Brain pericyte (primary cell): ENCODE measurements at places on chromosomes 7 and 10.

DNA sequence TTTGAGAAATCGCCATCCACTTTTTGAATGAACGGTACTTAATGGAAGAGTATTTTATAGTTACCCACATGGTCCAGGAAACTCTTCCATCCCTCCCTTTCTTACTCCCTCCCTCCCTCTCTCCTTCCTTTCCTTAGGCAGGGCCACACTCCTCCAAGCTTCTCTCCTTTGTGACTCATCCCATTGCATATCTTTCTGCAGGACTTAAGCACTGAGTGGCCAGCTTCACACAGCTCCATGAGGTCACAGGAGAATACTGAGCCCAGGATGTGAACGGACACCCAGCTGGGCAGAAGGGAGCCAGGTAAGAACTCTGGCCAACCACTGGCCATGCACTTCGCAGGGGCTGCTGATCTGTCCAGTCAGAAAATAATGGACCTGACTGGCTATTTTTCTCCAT is 189.7 kb upstream of the ADCY1 start:
- no peak for DNase-seq

DNA sequence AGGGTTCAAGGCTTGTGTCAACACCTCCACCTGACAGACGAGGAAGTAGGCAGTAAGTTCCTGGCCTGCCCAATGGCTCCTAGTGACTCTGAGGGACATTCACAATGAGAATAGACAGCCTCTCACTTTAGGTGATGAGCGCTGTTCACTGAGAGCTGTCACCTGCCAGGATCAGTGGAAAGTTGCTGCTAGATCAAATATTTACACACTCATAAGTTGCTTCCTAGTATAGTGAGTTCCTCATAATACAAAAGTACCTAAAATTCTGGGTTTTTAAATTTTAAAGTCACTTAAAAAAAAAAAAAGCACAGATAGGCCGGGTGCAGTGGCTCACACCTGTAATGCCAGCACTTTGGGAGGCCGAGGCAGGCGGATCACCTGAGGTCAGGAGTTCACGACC is 320.8 kb downstream of the PRPF18 start:
- no peak for DNase-seq

DNA sequence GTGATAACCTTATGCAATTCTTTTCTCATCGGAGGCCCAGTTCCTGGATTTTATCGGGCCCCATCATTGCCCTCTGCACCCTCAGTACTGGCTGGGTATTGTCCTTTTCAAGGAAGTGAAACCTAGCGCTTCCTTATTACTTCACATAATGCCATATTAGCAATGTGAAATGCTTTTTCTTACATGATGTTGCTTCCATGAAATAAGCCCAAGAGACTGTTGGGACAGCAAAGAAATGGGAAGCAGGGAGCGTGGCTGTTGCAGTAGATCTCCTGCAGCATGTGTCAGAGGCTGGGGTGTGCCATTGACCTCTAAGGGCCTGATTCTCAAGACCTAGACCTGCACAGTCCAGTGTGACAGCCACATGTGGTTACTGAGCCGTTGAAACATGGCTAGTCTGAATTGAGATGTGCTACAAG is 8.1 kb downstream of the CHN2 start:
- no peak for DNase-seq

GRCh38 chr7:156334636-156335035 is 305.9 kb upstream of the RNF32 start:
- DNase-seq = no peak

DNA sequence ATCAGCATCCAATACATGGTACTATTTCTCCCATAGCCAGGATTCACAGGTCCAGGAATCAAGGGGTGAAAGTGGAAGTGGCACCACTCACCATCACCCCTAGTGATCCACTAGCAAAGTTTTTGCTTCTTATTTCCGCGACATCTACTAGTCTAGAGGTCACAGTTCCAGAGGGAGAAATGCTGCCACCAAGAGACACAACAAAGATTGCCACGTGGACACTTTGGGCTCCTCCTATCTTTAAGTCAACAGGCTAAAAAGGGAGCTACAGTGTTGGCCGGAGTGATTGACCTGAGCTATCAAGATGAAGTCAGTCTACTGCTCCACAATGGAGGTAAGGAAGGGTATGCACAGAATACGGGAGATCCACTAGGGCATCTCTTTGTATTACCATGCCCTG is 178.2 kb downstream of the AKR1D1 start:
- no peak for DNase-seq

DNA sequence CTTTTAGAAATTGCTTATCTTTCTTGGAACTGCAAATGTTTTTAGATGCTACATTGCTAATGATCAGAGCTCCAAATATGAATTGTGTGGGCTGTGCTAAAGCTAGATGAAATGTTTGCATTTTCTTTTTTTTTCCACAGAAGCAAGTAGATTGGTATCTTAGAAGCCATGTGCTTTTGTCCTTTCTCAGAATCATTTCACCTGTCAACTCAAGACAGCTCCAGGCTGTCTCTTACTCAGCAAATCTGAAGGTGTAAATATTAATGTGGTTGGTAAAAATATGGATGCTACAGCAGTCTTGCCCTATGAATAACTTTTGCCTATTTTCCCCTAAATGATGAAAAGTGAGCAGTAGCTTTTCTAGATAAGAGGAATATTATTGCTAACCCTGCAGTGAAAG is 41.2 kb downstream of the AP3M1 start:
- DNase-seq = no peak

GRCh38 chr7:155071121-155071651 is 1.1 kb downstream of the HTR5A start:
- DNase-seq = no peak

DNA sequence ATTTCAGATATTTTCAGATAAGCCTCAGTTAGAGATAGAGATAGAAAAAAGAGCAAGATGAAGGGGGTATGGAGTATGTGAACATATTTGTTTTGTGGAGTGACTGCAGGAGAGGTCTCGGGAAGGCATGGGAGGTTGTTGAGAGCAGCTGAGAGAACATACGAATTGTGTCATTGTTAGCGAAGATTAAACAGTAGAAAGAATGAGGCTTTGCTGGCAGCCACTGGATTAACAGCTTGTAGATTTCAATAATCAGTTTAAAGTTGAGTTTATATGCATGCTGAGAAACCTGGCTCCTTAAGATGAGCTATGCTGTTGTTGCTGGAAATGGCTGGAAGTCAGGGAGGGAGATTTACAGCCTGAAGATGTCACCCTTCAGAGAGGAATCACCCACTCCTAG is 100.9 kb upstream of the SORCS3 start:
- no peak for DNase-seq

- DNase-seq = no peak
Measured at GRCh38 chr7:139393621-139394211, 34.0 kb downstream of the LUC7L2 start.

DNA sequence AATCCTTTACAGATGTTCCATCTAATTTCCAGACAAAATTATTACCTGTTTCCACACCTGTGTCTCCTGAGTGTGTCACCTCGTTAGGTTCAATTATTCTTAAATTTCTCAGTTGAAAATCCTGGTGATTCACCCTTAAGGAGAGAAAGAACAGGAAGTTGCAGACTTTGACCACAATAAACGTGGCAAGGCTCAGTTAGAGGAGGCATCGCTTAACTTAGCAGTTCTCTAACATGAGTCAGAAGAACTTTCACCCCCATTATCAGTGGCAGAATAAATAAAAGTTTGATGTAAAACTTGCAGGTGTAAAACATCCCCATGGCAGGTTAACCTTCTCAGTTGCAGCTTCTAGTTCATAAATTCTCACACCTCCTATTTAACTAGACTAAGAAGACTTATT is 8.3 kb downstream of the XPNPEP1 start:
- no peak for DNase-seq

DNA sequence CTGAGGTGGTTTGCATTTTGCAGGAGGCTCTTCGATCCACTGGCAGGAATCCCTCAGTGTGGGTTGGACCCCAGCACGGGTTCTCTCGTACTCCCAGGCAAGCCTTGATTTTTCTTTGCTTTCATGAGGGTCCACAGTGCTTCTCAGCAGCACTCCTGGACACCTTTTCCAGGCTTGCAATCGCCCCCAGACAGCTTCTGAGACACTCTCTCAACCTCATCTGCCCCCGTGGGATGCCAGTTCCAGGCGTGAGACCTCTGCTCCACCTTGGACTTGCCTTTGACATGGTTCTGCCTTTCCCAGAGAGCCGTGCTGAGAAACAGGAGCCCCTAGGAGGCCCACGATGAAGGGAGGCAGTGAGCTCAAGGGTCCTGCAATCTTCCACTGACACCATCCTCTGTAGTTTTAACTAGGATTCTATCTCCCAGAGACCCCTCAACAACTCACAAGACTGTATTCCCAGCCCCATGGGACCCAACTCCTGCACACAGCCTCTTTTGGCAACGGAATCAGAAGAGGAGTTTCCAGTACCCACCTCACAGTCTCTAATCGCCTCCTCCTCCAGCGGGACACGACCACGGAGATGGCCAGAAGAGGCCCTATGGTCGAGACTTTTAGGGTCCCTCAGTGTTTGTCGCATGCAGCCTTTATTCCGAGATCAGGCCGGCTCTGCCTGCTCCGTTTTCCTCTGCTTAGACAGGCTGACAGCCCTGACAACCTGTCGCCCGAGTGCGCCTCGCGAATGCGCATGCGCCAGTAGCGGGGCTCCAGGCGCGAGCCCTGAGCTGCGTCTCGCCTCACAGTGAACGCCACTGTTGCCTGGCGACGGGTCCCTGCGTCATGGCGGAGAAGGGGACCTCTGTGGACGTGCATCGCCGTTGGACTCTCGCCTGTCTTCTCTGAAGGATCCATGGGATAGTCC is 26.0 kb upstream of the ZNF273 start:
- no peak for DNase-seq

DNA sequence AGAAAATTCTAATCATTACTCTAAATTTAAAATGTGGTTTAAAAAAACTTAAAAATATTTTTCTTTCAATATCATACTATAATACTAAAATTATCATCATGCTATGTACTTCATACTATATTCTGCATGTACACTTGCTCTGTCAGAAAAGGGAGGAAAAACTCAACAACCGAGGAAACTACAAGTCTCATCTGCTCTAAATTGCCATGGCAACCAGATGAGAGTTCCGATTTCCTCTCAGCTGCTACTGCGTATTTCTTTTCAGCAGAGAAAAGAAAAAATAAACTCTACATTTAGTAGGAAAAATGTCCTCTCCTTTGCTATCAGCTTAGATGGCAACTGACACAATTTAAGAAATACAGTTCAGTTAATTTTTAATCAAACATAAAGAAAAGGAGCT is 178.9 kb downstream of the SRPK2 start:
- DNase-seq = no peak

DNA sequence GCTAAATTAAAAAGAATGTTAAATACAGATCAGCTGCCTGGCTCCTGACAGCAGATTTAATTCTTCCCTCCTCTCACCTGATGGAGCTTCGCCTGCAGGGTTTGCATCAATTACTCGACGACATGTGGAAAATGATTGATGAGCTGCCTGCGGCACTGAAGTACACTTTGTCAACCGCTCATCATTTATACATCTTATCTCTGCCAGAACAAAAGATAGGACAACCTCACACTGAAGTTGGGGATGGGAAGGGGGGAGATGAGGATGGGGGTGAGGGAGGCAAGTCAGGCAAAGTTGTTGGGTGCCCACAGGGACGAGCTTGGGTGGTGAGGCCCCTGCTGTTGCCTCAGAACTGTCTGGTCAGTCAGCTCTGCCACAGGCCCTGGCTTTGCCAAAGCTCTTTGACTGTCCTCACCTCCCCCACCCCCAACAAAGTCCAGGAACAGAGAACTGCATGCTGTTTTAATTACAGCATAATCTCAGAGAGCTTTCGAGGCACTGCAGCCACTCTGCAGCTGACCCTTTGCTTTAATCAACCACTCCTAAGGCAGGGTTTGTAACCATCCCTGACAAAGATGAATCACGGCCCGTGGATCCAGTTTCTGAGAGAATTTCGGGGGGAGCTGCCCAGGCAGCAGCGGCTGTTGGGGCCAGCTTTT is 702.3 kb downstream of the LRMDA start:
- no peak for DNase-seq

DNA sequence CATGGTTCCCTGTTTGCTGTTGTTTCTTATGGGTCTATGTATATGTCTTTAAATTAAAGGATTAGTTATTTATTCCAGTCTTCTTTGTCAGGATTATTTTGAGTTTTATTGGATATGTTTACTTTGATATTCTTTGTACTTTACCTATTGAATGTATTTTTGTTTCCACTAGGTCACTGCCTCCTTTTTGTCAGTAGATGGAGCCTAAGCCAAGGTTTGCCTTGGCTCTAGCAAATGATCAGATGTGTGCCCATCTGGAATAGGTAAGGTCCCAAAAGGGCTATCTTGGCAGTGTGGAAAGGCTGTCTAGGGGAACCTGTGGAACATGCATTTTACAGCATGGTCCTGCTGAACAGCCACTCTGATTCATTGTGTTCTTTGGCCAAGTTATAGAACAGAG is 337.3 kb upstream of the GHITM start:
- DNase-seq = no peak

- DNase-seq = no peak
Measured at GRCh38 chr10:104085801-104086400, at the start of gene COL17A1. TSS of gene COL17A1 (minus strand) at chr10:104085880. CDS start at chr10:104080673, 5,207 bp downstream.

DNA sequence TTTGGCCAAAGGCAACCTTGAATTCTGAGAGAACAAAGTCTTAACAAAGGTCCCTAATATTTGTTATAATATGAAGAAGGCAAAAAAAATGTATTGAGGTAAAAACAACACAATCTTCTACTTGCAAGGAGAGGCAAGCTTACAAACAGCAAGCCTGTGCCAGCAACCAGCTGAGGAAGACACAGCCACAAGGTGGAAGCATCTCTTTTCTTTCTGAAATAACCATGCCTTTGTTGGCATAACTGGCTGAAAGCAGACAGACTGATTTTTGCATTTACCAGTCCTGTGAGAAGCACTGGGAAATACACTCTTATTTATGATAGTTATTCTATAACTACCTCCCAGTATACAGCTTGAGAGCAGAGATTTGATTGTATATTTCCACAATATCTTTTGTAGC is 292.0 kb downstream of the PHTF2 start:
- no peak for DNase-seq

GRCh38 chr7:22422831-22423615 is 66.1 kb upstream of the RAPGEF5 start:
- no peak for DNase-seq

DNA sequence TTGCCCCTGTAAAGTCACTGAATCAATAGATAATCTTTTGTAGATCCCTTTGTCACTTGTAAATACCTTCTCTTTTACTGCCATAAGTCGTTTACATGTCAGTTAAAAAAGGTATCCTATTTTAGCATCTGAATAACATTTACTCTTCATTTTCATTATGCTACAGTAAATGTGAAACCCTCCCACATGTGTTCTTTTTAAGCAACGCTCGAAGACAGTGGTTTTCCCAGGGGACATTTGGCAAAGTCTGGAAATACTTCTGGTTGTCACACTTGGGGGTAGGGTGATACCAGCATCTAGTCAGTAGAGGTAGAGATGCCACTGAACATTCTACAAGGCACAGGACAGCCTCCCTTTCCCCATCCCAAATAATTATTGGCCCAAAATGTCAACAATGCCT is 23.7 kb downstream of the ATAD1 start:
- DNase-seq = no peak

DNA sequence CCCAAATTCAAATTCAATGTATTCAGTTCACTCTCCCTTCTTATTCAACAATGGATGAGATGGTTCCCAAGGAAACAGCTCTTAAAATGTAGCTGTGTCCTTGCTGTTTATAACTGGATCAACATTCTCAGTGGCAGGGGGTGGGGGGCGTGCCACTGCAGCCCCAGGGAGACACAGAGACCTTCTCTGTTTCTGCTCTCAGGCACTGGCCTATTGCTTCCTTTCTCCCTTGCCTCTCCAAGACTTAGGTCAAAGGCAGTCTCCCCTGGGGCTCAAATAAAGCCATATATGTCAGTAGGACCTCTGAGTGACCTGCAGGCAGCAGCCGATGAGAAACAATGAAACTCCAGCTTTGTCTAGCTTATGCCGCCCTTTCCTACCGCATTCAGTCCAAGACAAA is 20.7 kb downstream of the VSTM4 start:
- no peak for DNase-seq

GRCh38 chr10:125300937-125301336 is 140.6 kb upstream of the CTBP2 start:
- DNase-seq = no peak
